H1 (cell line): ENCODE measurements at places on chromosomes 12 and 14. TPM values are rescaled to one million over a fixed set of nuclear protein-coding genes. Genes with fewer than 3 reads are reported as not detected.

DNA sequence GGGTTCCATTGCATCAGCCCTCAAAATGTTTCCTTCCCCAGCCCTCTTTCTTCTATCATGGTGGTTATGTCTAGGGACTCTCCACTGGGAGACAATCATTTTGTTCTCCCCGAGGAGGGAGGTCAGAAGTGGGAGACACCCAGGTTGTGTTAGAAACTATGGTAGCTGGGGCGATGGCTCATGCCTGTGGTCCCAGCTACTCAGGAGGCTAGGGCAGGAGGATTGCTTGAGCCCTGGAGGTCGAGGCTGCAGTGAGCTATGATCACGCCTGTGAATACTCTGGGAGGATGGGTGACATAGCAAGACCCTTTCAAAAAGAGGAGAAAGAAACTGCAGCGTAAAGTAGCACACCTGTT, 13.0 kb upstream of the LRRC23 start:
- peak overlapping the region; percentile 63 for H3K4me3 ChIP-seq
- H3K27me3 ChIP-seq: no peaks in the 10 kb centered on the region
- H3K36me3 ChIP-seq: no peaks in the 10 kb centered on the region

- H3K36me3 ChIP-seq: no peaks in the 10 kb centered on the region
- DNase-seq: peak; percentile 64
- no peaks in the 10 kb centered on the region; the same call in 1 of the 2 replicates for H3K4me1 ChIP-seq
Measured at GRCh38 chr12:98397323-98398105, 117.9 kb upstream of the TMPO start.

RAB3IP gene
- total RNA-seq: 30.2 and 34.6 TPM in 2 replicates

GRCh38 chr12:4135919-4136605, 137.5 kb upstream of the CCND2 start:
- H3K4me1 ChIP-seq: peaks cover 36% of the 10 kb centered on the region
- H3K36me3 ChIP-seq: no peaks in the 10 kb centered on the region
- DNase-seq: no peak
- no peak overlapping the region for H3K27ac ChIP-seq

DNA sequence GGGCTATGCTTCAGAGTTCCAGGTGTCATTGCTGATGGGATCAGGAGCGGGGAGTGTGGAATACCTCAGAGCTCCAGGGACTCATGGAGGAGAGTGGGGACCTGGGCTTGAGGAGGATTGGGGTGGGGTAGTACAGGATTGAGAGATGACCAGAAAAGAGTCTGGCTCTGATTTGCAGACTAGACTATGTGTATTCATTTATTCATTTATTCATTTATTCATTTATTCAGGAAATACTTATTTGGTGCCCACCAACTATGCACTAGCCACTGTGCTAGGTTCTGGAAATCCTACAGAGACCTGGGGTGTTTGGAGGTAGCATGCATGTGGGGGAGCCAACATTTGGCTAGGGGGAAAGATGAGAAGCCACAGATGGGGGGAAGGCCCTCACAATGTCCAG, 871 bp upstream of the KRT83 start:
- H3K27ac ChIP-seq: no peak overlapping the region
- DNase-seq: no peak
- H3K4me1 ChIP-seq: no peaks in the 10 kb centered on the region

E2F7 gene
- total RNA-seq: 18.5 and 25.2 TPM in 2 replicates

DNA sequence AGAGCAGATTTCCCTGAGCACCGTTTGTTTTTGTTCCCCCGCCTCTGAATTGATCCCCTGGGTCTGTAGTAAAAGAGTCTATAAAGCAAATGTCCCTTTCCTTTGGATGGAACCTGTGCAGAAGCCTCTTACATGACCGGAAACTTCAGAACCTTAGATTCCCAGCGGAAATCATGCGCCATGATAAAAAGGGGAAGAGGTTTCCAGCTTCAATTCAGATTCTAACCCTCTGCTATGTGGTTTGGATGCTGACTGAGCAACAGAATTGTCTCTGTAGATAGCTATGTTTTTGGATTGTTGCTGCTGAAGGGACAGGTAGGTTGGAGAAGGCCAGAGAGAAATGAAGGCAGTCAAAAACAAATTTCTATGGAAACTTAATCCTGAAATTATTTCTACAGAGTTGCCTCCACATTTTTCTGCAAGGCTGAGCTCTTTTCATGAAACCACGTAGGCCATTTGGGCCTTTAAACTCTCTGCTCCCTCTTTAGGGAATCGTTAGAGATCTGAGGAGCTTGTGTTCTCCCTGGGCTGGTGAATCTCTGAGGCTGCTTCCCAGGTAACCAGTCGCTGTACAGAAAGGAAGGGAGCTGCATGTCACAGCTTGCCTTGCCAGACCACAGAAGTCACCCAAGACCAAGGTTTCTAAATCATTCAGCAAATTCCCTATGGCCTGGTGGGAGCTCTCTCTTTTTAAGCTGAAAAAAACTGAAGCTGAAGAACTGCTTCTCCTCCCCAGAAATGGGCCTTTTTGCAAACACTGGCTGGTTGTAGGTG, 28.7 kb upstream of the OR10P1 start:
- H3K4me1 ChIP-seq: no peaks in the 10 kb centered on the region
- no peak overlapping the region for H3K4me3 ChIP-seq
- no peak for DNase-seq

- no peaks in the 10 kb centered on the region for H3K27me3 ChIP-seq
- H3K4me1 ChIP-seq: no peaks in the 10 kb centered on the region
- DNase-seq: no peak
- H3K27ac ChIP-seq: no peak overlapping the region
- H3K4me3 ChIP-seq: no peak overlapping the region
- H3K36me3 ChIP-seq: no peaks in the 10 kb centered on the region
Measured at GRCh38 chr14:32648434-32648833, 290.2 kb upstream of the NPAS3 start.

DNA sequence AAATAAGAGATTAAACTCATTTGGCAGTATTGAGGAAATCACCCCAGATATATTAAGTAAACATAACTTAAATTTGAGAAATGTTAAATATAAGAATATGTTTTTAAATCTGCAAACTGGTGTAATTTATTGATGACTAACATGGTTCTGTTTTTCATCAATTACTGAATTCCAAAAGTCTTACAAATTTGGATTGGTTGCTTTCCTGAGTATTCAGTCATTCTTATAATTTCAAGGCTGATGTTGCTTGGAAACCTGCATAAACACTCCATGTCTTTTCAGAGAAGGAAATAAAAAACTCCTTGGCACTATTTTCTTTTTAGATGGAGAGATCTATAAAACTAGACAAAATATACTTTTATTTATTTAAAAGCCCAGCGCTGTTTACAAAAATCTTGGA, 71.7 kb downstream of the NOVA1 start:
- DNase-seq: no peak
- no peak overlapping the region for H3K27ac ChIP-seq
- H3K27me3 ChIP-seq: no peaks in the 10 kb centered on the region
- H3K4me3 ChIP-seq: no peak overlapping the region
- no peaks in the 10 kb centered on the region for H3K36me3 ChIP-seq
